CD4-positive, alpha-beta T cell treated with Interleukin-6 for 4 hours (primary cell): ENCODE measurements at places on chromosomes 16 and 17.

- no peak for DNase-seq
Observed at GRCh38 chr16:13554005-13554404, 365.9 kb upstream of the ERCC4 start.

DNA sequence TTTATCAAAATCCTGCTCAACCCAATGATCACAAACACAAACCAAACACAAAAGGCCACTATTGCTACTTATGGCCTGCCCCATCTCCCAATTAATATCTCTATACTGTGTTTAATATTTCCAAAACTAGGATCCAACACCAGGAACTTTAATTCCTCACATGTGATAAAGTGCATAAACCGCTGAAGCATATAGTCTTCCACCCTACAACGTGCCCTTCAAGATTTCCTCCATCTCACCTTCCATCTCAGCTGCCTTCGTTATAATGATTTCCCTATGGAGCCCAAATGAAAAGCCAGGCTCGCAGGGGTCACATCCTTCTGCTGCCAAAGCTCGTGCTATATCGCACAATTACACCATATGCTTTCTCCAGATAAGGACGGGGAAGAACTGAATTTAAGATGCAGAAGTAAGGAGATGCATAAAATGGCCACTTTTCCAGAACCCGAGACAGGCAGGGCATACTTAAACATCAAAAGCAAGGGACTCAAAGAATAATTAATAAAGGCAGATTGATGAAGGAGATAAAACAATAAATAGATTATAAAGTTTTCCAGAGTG, 1.8 kb downstream of the MYH10 start:
- DNase-seq, result no peak

GRCh38 chr17:11144358-11145233, 96.4 kb upstream of the SHISA6 start:
- no peak for DNase-seq

- no peak for DNase-seq
Observed at GRCh38 chr17:34720760-34721159, 141.4 kb downstream of the TMEM132E start.

DNA sequence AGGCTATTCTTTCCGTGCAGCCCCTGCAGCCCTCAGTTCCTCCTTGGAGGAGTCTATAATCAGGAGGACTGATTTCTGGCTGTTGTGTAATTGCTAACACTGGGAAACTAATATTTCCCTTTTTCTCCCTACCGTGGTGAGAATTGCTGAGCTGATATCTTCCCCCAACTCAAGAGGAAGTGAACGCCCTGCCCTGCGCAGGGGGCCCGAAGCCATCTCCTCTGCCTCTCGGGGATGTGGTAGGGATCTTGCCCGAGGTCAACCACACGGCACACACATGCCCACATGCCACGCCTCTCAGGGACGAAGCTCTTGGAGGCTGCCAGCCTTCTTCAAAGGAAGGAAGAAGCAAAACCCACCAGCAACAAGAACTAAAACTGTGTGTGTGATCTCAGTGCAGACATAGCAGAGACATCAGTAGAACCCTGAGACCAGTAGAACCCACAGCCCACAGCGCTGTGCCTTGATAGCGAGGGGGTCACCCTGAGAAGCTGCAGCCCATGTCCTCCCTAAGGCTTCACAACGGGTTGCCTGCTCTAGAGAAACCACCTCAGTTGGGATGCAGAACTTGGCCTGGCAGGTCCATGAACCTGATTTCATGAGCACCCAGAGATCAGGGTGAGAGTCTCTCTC, 8.9 kb upstream of the ULK2 start:
- DNase-seq, result peak; percentile 70

DNA sequence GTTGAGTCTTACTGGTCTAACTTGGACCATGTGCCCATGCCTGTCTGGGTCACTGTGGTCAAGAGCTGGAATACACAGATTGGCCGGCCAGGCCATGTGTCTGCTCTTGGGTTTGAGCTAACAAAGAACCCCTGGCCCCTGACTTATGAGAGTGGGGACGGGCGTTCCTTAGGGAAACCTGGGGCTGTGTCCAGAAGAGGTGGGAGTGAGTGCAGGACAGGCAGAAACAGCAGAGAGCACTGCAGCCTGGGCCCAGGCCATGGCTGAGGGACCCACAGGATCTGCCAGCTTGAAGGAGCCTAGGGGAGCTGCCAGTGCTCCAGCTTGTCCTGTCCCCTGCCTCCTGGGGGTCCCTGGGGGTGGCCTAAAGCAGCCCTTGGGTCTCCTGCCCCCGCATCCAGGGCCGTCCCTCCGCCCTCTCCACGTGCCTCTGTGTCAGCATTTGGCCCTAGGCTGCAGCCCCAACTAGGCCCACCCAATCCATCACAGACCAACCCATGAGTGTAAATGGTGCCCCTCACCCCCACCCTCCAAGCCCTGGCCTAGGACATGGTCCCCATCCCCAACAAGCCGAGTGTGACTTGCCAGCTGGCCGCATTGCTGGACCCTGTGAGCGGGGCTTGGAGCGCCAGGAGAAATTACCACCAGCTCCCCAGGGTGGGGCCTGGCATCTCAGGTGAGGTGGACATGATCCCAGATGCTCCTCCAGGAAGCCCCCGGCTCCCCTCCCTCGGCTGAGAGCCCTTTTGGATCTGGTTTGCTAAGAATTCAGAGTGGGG, 12.5 kb upstream of the DRC7 start:
- DNase-seq, result no peak

DNA sequence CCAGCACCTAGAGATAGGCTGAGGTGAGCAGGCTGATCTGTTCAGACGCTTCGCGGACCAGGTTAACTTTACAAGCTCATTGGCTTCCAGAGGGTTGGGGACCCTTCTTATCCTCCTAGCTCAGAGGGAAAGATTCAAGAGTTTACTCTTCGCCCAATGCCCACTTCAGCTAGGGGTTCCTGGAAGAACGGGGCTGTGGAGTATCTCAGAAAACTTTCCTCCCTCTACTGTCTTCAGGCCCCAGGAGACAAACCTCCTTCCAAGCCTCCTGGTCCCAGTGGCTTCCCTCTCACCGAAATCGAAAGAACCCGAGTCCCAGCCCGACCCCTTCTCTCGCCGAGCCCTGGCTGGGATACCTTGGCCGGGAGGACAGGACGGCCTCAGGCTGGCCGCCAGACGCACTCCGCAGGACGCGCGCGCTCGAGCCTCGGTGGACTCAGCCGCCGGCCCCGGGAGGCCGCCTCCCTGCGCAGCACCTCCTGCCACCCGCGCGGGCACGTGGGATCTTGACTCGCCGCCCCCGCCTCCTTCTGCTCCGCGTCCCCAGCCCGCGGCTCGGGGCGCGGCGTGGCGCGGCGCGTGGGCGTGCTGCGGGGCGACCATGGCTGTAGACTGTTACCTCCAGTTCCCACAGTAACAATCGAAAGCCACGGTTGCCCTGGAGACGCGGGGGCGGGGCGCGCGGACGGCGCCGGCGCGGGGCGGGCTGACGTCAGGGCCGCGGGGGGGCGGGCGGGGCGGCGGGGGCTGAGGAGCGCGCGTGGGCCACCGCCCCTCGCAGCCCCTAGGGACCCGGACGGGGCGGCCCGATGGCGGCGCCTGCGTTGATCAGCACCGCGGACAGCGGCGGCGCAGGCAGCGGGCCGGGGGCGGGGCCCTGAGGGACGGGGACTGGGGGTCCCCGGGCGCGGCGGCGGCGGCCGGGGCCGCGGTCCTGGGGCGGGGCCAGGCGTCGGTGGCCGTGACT, 5.3 kb upstream of the HIC1 start:
- DNase-seq, result peak; percentile 89

DNA sequence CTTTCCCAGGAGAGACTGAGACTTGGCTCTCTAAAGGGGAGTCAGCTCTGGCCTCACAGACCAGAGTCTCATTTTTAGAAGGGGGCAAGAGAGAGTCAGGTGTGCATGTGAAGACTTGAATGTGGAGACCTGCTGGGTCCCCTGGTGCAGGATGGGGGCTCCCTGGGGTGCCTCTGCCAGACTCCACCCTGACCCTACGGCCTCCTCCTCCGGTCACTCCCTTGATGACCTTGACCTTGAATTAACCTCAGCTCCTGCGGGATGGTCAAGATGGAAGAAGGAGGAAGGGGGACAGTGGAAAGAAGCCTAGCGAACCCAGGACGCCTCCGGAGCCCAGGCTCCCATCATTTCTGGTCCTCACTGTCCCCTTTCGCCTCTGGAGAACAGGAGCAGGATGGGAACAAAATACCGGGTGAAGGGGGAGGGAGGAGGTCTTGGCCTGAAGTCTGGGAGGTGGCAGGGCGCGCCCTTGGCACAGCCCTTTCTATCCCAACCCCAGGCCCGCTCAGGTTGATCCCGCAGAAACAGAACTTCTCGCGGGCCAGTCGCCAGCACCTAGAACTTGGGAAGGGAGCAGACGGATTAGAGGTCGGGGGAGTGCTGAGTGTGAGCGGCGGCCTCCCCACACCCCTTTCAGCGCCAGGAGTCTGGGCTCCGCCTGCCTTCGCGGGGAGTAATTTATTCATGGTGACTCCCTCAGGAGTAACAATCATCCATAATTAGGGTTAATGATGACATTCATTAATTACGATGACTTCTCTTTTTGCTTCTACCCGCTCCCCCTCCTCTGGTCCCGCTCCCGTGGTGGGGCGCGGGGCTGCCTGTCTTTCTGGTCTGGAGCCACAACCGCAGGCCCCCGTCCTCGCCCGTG, 1.6 kb downstream of the STAC2 start:
- no peak for DNase-seq
